ENCODE measurements at places on chromosomes 7 and 10.

DNA sequence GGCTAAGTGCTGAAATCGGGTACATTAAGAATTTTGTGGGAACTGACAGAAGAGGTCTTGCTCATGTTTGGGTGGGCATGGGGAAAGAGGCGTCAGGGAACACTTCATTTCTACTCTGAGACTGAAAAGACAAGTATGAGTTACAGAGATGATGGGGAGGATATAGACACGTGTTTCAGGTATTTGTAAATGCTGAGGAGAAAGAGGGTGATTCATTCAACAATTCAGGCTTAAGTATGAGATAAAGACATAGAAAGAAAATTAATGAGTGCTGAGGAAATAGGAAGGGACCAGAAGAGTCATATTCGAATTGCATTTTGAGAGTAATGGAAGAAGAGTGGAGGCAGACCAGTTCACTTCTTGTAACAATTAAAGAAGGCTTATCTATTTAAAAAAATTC lies 143.6 kb downstream of the HBP1 start:
- no peak for DNase-seq

DNA sequence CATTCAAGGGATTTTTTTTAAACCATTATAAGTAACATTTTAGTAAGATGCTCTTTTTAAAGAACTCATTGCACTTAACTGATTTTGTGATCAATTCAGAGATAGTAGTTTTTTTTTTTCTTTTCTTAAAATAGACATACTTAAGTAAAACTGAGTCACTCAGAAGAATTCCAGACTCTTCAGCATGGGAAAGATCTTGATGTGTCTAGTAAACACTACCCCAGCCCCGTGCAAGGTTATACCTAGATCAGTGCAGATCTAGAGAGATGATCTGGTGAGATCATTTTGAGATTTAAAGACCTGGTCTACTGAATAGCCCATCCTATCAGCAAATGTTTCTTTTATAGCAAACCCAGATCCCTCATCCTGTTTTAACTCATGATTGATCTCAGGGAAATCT lies 8.6 kb downstream of the ADRB1 start:
- DNase-seq: no peak

DNA sequence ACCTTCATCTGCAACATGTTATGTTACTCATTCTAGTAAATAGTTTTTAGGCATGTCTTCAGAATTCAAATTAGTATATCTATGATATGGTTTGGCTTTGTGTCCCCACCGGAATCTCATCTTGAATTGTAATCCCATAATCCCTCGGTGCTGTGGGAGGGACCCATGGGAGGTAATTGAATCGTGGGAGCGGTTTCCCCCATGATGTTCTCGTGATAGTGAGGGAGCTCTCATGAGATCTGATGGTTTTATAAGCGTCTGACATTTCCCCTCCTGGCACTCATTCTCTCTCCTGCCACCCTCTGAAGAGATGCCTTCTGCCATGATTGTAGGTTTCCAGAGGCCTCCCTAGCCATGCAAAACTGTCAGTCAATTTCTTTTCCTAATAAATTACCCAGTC lies 20.4 kb upstream of the GPR37 start:
- DNase-seq: no peak

DNA sequence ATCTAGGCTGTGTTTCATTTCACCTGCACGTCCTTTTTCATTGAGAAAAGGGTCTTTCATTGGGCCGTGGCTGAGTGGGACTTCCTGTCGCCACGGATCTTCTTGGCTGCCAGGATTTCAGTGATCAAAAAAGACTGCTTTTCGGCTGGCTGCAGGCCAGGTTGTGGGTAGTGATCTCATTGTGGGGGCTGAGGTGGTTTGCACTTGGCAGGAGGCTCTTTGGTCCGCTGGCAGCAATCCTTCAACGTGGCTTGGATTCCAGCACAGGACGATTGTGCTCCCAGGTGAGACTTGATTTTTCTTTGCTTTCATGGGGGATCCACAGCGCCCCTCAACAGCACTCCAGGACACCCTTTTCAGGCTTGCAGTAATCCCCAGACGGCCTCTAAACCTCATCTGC lies 29.0 kb upstream of the ZNF273 start:
- no peak for DNase-seq

DNA sequence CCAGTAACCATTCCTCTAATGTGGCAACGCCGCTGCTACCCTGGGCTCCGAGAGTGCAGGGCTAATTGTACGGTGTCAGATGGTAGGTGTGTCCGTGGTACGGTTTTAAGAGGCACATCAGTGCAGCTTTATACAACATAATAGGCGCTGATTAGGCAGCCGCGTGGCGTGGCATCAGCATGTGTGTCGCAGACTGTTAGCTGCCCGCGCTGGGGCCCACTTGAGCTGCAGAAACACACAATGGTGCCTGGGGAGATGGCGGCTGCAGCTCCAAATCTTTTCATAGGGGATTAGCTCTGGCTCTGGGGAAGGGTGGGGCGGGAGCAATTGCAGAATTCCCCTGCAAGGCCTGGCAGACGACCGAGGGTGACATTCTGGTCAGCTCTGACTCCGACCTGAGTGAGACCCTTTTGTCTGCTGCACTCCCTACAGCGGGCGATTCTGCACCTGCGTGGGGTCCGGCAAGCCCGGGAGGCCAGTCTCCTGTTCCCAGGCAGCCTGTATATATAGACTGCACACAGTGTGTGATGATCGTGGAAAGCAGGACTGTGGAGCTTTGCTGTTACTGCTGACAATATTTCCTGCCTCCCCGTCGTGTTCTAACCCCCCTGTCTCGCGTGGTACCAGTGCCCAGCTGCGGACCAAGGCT lies 722.7 kb upstream of the CELF2 start:
- DNase-seq: no peak

GRCh38 chr10:99358101-99358500 lies 28.9 kb downstream of the CNNM1 start:
- DNase-seq: no peak

DNA sequence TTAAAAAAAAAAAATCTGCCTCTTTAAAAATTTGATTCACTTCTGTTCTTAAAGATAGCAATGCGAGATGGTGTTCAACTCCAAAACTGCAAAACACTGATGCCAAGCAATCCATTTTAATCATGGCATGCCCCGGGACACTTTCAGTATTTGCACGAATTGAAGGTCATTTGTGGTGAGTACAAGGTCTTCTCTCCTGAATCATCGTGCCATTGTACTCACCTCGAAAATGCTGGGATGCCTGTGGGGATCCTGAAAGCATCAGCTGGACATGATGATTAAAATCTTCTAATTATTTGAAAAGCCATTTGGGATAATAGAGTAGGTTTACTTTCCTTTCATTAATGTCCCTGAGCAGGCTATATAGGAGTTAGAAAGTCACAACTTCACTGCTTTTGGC lies 125.1 kb upstream of the NRP1 start:
- DNase-seq: no peak

DNA sequence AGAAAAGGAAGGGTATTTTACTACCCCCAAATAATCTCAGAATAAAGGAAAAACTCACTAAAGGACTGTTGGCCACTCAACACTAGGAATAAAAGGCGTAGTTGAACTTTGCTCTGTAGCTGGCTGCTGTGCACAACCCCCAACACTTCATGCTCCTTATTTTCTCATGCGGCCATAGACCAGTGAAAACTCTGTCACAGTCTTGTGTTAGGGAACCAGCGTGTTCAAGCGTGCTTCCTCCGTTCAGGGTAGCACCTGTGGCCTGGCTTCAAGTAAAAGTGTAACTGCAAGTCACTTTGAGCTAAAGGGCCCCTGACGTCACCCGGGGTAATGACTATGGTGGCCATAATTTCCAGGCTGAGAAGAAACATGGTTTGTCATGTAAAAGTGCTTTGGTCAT lies 27.0 kb downstream of the BLNK start:
- DNase-seq: no peak

DNA sequence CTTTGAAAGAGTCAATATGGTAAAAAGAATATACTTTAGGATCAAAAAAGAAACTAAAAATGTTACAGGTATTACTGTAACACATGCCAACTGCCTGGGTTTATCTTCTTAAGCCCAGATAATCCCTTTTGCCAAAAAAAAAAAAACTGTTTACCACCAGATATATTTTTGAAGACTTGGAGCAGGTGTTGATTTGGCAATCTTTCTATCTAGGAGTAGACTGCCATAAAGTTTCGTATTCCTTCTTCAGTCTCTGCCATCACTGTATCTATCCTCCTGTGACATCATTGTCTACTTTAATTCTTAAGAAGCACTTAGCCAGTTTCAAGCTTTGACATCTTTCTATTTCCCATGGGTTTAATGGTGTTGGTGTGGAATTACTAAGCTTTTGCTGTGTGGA lies 161.0 kb downstream of the ST7 start:
- DNase-seq: no peak

- DNase-seq: no peak
Measured at GRCh38 chr7:69746383-69746782, 148.1 kb downstream of the AUTS2 start.

- peak; percentile 52 for DNase-seq
Measured at GRCh38 chr10:110993024-110993693, 73.8 kb downstream of the SHOC2 start.

- no peak for DNase-seq
Measured at GRCh38 chr10:86295351-86295750, 71.2 kb downstream of the GRID1 start.

- DNase-seq: no peak
Measured at GRCh38 chr7:154832557-154833138, 170.3 kb downstream of the PAXIP1 start.

DNA sequence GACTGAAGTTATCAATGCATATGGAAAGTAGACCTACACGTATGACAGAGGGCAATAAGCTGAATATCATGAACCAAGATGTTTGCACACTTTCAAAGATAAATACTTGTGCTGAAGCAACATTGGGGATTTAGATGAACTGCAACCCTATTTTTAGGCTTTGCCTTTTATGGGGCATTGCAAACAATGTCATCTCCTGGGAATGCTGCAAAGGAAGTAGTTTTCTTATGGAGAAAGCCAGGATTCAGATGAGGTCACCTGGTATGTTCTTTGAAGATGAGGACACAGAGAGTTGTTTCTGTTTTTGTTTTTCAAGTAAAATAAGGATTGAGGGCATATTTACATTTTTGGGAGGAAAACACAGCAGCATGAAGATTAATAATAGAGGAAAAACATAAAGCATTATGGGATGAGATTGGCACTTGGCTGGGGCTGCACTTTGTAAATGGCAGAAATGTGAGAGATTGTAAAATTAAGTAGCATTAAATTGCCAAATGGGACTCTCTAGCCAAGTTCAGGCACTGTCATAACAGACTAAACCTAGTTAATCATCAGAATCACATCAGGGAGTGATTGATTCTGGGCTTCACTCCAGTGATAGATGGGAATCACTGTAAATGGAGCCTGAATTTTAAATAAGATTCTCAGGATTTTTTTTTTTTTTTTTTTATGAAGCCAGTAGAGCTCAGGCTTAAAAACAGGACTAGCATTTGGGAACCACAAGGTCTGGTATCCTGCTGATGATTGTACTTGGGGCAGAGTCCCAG lies 63.1 kb downstream of the MALRD1 start:
- DNase-seq: no peak

DNA sequence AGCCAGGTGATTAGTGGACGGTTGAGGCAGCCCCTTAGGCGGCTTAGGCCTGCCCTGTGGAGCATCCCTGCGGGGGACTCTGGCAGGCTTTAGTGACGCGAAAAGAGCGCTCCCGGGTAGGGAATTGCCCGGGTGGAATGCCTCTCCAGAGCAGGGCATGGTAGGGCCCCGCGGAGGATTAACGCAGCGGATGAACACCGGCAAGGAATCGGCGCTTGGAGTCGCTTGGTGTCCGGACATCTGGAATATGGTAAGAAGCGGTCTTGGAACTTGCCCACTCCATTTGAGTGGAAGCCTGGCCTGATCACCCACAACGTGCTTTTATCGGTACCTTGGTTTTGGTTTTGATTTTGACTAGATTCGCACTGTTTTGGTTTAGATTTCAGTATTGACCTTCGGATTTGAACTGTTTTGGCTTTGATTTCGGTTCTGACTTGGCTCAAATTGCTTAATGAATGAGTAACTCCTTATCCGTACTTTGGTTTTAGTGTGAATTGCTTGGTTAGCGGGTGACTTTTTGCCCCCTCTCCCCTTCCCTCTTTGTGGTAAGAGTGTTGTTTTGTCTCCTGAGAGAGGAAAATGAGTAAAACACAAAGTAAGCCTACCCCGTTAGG lies 24.2 kb upstream of the CHST3 start:
- no peak for DNase-seq

All from GM04504 (cell line).